ENCODE measurements at places on chromosomes 11 and 22. TPM values are rescaled to one million over a fixed set of nuclear protein-coding genes. Genes with fewer than 3 reads are reported as not detected.

BEST1 gene
- polyA plus RNA-seq = 3.5 TPM

PHF21B gene
- not detected for polyA plus RNA-seq

MN1 gene
- 2.1 TPM for polyA plus RNA-seq

KCNK4 gene
- not detected for polyA plus RNA-seq

TBX1 gene
- 7.8 TPM for polyA plus RNA-seq

HEPHL1 gene
- polyA plus RNA-seq = 0.25 TPM

GVQW3 gene
- polyA plus RNA-seq = 0.50 TPM
